CD4-positive, alpha-beta T cell treated with Interleukin-6 for 4 hours (primary cell): ENCODE measurements at places on chromosomes 13 and 19.
A peak's percentile ranks its signal among the peaks of the same experiment; 100 is the strongest.

DNA sequence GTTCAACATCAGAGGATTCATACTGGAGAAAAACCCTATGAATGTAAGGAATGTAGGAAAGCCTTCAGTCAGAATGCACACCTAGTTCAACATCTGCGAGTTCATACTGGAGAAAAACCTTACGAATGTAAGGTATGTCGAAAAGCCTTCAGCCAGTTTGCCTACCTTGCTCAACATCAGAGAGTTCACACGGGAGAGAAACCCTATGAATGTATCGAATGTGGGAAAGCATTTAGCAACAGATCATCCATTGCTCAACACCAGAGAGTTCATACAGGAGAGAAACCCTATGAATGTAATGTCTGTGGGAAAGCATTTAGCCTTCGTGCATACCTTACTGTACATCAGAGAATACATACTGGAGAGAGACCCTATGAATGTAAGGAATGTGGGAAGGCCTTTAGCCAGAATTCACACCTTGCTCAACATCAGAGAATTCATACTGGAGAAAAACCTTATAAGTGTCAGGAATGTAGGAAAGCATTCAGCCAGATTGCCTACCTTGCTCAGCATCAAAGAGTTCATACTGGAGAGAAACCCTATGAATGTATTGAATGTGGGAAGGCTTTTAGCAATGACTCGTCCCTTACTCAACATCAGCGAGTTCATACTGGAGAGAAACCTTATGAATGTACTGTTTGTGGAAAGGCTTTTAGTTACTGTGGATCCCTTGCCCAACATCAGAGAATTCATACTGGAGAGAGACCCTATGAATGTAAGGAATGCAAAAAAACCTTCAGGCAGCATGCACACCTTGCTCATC, 15.4 kb downstream of the ZNF570 start:
- no peak for DNase-seq

DNA sequence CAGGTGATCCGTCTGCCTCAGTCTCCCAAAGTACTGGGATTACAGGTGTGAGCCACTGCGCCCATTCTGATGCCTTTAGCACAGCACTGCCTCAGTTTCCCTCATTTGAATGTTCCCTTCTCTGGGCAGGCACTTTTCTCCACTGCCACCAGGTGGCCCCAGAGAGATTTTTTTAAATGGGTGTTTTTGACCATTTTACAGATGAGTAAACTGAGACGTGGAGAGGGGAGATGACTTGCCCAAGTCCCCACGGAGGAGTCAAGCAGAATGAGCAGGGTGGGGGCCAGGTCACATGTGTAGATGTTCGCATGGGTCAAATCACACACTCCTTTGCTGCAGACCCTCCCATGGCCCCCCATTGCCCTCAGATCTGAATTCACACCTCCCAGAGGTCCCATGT, 3.2 kb upstream of the PDE4C start:
- no peak for DNase-seq

DNA sequence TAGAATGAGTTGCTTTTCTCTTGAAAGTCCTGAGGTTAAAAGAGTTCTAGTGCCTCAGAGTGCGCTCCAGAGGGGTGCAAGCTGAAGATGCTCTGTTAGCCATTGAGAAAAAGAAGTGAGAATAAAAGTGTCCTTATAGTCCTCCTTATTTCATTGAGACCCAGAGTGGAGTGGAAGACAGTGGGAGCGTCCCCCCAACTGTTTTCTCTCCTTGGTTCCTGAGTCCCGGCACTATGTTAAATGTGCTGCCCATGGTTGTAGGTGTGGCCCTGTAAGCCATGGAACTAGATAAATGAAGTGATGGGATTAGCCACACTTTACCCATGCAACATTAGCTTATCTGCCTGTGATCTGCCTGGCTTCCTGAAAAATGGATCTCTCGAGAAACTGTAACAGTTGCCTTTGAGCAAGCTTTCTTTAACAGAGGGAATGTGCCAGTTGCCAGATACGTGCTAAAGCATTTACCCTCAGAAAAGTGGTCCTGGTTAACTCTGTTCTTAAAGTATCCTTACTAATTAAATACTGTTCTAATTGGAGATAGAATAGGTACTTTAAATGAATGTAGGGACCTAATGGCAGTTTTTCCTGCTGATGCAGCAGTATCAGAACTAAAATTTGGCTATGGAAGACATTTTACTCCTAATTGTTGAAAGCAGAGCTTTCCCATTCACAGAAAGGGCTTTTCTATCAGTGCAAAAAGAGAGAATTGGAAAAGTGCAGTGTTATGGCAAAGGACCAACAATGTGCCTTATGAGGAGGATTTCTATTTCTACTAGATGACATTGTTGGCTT, 21.4 kb upstream of the PSG9 start:
- no peak for DNase-seq

DNA sequence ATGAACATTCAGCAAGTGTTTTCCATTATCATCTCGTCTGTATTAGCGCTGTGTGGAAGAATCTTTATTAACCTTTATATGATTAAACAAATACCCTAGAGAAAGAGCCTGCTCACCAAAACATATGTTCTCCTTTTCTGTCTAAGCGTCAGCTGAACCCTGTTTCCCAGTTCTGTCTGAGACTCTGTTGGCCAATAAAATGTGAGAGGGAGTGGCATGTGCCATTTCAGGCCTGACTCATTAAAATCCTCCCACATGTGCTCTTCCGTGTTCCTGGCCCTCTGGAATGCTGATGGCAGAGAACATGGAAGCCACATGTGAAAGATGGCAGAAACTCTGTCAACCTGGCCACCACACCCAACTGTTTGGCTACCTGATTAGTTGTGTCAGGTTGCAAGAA, 181.9 kb upstream of the EDNRB start:
- DNase-seq: no peak

- DNase-seq: peak; percentile 94
Measured at GRCh38 chr19:510606-511100, 3.4 kb downstream of the TPGS1 start.
